Glomerular endothelial cell (primary cell): ENCODE measurements at places on chromosomes 1 and 21. TPM values are rescaled to one million over a fixed set of nuclear protein-coding genes. Genes with fewer than 3 reads are reported as not detected.

MYCL gene
- total RNA-seq = 2.5 and 3.3 TPM in 2 replicates

KCNN3 gene
- total RNA-seq = 4.8 and 10.5 TPM in 2 replicates

PCSK9 gene
- 0.97 and 2.6 TPM in 2 replicates for total RNA-seq

ANKRD45 gene
- 0.64 TPM in 1 of 2 replicates, not detected in the other for total RNA-seq

ANKRD34A gene
- 0.35 and 0.44 TPM in 2 replicates for total RNA-seq

PAX7 gene
- not detected in 2 replicates for total RNA-seq

ATP6V1G3 gene
- not detected in 2 replicates for total RNA-seq
